Adrenal gland (tissue), 19 donors: ENCODE measurements at places on chromosomes 16 and 17. TPM values are rescaled to one million over a fixed set of nuclear protein-coding genes. Genes with fewer than 3 reads are reported as not detected.

DNA sequence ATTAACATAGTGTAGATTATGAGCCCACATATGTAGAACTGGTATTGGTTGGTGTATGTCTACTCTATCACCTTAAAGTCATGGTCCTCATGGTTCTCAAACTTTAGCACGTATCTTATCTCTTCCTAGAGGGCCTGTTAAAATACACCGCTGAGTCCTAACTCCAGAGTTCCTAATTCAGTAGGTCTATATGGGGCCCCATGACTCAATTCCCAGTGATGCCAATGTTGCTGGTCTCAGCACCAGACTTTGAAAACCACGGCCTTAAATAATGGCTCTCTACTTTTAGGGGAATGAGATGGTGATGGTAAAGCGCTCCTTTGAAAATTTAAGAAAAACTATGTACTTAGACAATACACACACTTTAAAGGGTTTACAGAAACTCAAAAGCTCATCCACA is 36.6 kb downstream of the SMURF2 start:
- H3K36me3 ChIP-seq: no peaks in the 10 kb centered on the region
- no peak overlapping the region for H3K4me3 ChIP-seq
- no peak overlapping the region for H3K27ac ChIP-seq

RNF222 gene
- total RNA-seq: not detected

GRCh38 chr16:61149709-61150108 is 886.5 kb downstream of the CDH8 start:
- H3K4me3 ChIP-seq: no peak overlapping the region
- no peak for DNase-seq
- H3K4me1 ChIP-seq: no peaks in the 10 kb centered on the region
- no peaks in the 10 kb centered on the region for H3K36me3 ChIP-seq
- H3K27me3 ChIP-seq: no peaks in the 10 kb centered on the region

- H3K27ac ChIP-seq: no peak overlapping the region
- peak; percentile 73 for DNase-seq
- H3K36me3 ChIP-seq: no peaks in the 10 kb centered on the region
- H3K4me1 ChIP-seq: peaks cover 42% of the 10 kb centered on the region
Measured at GRCh38 chr16:4511441-4512082, 27.0 kb downstream of the CDIP1 start.

GRCh38 chr17:39937447-39937846 is 9.9 kb downstream of the LRRC3C start:
- H3K4me1 ChIP-seq: no peaks in the 10 kb centered on the region
- peaks cover 4% of the 10 kb centered on the region for H3K27me3 ChIP-seq
- no peak overlapping the region for H3K4me3 ChIP-seq
- no peak overlapping the region for H3K27ac ChIP-seq

DNA sequence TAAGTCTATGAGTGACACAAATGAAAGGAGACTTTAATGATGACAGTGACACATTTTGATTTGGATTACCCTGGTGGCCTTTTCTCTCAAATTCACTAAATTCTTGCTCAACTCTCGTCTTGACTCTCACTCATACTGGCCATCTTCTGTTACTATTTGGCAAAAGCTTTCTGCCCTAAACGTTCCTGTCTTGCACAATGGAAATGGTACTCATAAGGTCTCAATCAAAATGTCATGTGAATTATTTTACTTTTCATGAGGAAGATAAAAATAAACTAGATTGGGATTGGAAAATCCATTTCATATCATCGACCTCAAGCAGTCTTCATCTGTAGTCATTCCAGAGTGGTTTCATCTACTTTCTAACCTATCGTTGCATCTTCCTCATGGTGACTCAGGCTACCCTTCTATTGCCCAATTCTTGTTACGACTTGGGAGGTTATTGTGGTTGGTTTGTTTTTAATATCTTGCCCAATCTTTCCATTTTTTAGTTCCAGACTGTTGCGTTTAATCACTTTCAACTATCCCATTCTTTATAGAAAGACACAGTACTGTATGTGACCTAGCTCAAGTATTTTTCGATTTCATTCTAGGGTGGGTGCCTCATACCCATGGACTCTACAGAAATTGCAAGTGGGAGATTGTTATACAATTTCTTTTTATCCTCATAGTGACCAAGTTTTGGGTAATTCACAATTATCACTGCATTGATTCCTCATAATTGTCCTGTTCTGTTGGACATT is 317.2 kb upstream of the KCNJ16 start:
- H3K4me1 ChIP-seq: peaks cover 15% of the 10 kb centered on the region
- DNase-seq: no peak
- no peak overlapping the region for H3K27ac ChIP-seq
- H3K4me3 ChIP-seq: no peak overlapping the region
- no peaks in the 10 kb centered on the region for H3K27me3 ChIP-seq
- H3K36me3 ChIP-seq: no peaks in the 10 kb centered on the region

SPNS2 gene
- total RNA-seq: 7.4 TPM

- H3K4me3 ChIP-seq: no peak overlapping the region
- no peaks in the 10 kb centered on the region for H3K36me3 ChIP-seq
- no peak for DNase-seq
- no peak overlapping the region for H3K27ac ChIP-seq
Measured at GRCh38 chr17:54844233-54844632, 56.4 kb upstream of the TOM1L1 start.

DNA sequence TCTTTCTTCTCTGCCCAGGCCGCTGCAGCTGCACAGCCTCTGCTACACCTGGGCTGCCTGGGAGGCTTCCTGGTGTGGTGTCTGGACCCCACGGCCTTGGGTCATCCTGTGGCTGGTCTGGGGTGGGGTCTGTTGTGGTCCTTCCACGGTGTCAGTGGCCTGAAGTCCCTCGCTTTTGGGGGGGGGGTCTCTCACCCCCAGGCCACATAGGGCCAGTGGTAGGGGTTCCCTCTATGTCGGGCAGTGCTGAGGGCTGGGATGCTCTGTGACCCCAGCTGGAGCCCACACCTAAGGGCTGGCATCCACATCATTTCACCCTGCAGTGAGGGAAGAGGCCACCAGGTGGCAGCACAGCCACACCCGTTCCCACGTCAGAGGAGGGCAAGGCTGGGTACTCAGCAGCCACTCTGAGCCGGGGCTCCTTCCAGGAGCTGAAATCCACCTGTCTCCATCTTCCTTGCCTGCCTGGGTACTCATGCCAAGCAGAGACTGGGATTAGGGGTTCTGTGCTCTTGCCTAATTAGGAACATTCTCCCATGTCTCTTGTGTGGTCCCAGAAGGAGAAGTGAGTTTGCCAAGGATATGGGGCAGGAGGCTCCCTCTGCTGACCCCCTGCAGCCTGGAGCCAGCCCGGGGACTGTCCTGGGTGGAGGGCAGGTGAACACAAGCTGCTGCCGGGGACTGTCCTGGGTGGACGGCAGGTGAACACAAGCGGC is 13.0 kb downstream of the ENGASE start:
- H3K4me1 ChIP-seq: no peaks in the 10 kb centered on the region
- H3K27ac ChIP-seq: no peak overlapping the region
- H3K27me3 ChIP-seq: peaks cover 12% of the 10 kb centered on the region
- no peak overlapping the region for H3K4me3 ChIP-seq

- H3K27ac ChIP-seq: no peak overlapping the region
- no peaks in the 10 kb centered on the region for H3K27me3 ChIP-seq
- no peak overlapping the region for H3K4me3 ChIP-seq
Measured at GRCh38 chr17:43536236-43536992, 9.7 kb downstream of the ETV4 start.

DNA sequence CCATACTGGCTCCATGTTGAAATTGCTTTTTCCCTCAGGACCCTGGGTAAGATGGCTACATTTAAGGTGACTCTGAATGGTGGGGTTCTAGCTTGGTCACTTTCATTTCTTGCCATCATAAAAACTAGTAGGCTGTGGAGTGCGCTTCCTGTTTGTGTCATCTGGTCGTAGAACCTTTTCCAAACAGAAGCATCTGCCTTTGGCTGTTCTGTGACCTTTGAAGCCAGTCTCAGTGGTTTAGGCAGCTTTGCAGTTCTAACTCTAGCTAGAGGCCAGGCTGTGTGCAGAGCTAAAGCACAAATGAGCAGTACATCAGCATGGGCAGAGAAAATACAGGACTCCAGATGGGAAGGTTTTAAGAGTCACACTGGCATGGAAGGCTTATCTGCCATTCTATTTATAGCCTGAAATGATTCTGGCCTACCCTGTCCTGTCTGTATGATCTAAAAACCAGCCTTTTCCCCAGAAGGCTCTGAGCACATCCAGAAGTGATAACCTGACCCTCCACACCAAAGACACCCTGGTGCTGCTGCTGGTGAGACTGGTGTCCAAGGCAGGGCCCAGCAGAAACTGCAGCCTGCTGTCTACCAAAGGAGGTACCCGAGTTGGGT is 8.6 kb downstream of the ESRP2 start:
- H3K27me3 ChIP-seq: no peaks in the 10 kb centered on the region
- no peak overlapping the region for H3K27ac ChIP-seq
- peaks cover 9% of the 10 kb centered on the region for H3K4me1 ChIP-seq
- H3K36me3 ChIP-seq: no peaks in the 10 kb centered on the region

GRCh38 chr16:76428858-76429257 is 151.7 kb downstream of the CNTNAP4 start:
- no peak for DNase-seq
- no peaks in the 10 kb centered on the region for H3K27me3 ChIP-seq
- no peaks in the 10 kb centered on the region for H3K4me1 ChIP-seq
- no peak overlapping the region for H3K4me3 ChIP-seq
- no peaks in the 10 kb centered on the region for H3K36me3 ChIP-seq

GRCh38 chr16:48161906-48162305 is 6.1 kb upstream of the ABCC12 start:
- no peak for DNase-seq
- H3K4me1 ChIP-seq: no peaks in the 10 kb centered on the region
- H3K27me3 ChIP-seq: no peaks in the 10 kb centered on the region
